GM03348 (cell line): ENCODE measurements at places on chromosomes 1 and 21.

DNA sequence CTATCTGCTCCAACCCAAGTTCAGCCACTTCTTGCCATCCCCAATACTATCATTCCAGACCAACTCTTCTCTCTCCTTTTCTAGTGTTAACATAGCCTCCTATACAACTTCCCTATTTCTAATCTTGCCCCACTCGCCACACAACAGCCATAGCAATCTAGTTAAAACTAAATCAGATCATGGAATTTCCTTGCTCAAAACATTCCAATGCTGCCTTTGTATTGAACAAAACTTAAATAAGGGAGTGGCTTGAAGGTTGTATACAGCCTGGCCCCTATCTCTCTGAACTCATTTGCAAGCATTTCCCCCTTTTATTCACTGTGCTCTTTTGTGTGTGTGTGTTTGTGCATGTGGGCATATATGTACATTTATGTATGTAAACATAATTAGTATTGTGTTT is 118.1 kb upstream of the SGIP1 start:
- DNase-seq: no peak

GRCh38 chr1:40938393-40938792 is 41.1 kb upstream of the CTPS1 start:
- DNase-seq: no peak

- no peak for DNase-seq
Observed at GRCh38 chr21:32578107-32578691, 7.1 kb downstream of the TCP10L start.

GRCh38 chr1:162886705-162887104 is 25.7 kb upstream of the CCDC190 start:
- DNase-seq: no peak

- DNase-seq: no peak
Observed at GRCh38 chr1:91523482-91523881, 22.8 kb downstream of the CDC7 start.

GRCh38 chr1:63112155-63112900 is 210.0 kb upstream of the FOXD3 start:
- DNase-seq: peak; percentile 63

- no peak for DNase-seq
Observed at GRCh38 chr1:245481261-245481660, 326.5 kb downstream of the KIF26B start.

DNA sequence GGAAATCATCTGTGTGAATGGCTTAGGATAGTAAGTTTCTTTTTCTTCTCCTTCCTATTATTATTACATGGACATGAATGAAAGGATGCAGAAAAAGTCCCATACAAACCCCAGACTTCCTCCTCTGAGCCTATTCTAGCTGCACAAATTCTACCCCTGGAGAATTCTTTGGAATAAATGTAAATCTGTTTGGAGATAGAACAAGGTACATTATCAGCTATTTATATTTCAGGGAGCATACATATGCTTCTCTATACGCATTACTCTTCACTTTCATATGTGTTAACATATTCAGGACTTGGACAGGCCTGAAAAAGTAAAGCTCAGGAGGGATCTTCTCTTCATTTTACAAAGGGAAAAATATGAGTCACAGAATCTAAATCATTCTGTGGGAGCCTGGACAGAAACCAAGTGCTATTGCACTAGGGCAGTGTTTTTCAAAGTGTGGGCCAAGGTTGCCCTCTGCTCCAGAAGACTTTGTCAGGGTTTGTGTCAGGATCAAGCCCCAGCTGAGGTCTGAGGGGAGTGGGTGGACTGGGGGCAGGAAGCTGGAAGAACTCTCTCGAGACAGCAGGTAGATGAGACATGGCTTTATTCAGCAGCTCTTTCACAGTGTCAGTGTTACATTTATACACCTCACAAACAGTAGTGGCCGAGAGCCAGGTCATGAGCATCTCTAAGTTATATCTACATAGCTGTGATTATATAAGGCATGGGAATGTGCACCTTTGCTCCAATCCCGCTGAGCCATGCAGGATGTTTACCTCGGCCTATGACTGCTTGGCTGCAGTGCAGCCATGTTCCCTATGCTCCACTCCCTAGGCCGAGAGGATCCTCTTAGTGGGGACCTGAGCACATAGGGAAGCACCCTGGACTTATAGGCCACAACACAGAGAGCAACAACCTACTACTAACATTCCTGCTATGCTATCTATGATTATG is 114.3 kb downstream of the GDAP2 start:
- DNase-seq: peak; percentile 39

DNA sequence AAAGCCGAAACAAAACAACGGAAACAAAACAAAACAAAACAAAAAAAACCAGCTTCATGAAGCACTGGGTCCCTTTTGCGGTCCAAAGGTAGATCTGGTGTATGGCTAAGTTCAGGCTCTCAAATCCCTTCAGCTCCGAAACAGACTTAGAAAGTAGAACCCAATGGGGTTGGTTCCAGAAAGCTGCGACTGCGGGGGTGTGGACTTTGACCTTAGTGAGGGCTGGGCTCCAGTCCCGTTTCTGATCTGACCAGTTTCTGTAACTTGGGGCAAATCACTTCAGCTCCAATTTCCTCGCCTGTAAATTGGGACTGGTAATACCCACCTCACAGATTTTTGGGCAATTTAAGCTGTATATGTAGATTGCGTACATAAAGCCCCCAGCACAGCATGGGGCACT is 105.2 kb downstream of the ZSCAN20 start:
- DNase-seq: no peak

DNA sequence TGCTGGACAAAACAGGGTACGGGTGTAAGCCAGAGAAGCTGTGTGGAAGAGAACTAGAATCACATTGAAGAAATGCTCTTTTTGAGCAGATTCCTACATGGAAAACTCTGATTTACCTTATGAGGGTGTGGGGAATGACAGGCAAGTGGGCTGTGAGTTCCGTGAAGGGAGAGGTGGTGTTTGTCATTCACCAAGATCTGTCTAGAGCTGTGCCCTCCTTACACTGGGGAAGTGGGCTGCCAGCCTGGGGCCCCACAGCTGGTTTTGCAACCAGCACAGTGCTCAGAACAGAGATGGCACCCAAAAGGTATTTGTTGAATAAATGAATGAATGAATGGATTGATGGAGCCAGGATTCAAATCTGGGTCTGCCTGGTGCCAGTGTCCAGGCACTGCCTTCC is 10.4 kb downstream of the RCAN1 start:
- DNase-seq: no peak
